ENCODE measurements at places on chromosomes 16 and 17.
A peak's percentile ranks its signal among the peaks of the same experiment; 100 is the strongest.

- no peak for DNase-seq
Measured at GRCh38 chr16:23960081-23960885, 124.5 kb downstream of the PRKCB start.

DNA sequence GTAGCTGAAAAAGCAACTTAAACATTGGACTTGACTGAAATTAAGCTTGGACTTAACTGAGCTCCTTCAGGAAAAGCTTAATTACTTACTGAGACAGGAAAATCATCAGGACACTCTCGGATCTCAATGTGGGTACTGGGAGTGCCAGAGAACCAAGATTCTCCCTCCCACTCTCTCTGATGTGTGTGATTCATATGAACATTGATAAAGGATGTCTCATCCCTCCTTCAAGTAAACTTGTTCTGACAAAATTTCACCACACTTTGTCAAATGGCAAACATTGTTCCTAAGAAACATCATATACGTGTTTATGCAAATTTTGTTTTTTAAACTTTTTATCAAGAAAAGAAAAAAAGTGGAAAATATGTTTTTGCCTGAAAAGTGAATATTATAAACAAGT is 4.1 kb upstream of the SLFN5 start:
- no peak for DNase-seq

- no peak for DNase-seq
Measured at GRCh38 chr17:8857919-8858318, 9.6 kb downstream of the PIK3R6 start.

DNA sequence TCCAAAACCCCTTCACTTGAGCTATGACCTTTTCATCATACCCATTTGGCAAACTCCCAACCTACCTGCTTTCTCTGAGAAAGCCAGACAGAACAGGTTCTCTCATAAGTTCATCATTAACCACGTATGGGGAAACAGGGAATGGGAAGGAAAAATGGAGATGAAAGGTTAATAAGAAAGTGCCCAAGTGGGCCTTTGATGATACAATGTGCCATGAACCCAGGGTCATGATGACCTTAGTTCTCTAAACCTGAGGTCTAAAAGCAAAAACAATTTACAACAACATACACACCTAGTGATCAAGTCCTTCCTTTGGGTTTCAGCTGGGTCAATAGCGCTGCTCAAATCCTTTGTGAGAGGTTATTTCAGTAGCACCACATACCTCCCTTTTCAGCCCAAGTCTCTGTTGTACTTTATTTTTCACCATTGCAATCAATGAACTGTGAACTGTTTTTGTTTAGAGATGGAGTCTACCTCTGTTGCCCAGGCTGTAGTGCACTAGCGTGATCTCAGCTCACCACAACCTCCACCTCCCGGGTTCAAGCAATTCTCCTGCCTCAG is 14.5 kb upstream of the RANGRF start:
- no peak for DNase-seq

- DNase-seq, result no peak
Measured at GRCh38 chr16:67419931-67420330, 3.7 kb upstream of the ZDHHC1 start.

GRCh38 chr16:87186876-87187533 is 130.2 kb downstream of the C16orf95 start:
- DNase-seq, result no peak

DNA sequence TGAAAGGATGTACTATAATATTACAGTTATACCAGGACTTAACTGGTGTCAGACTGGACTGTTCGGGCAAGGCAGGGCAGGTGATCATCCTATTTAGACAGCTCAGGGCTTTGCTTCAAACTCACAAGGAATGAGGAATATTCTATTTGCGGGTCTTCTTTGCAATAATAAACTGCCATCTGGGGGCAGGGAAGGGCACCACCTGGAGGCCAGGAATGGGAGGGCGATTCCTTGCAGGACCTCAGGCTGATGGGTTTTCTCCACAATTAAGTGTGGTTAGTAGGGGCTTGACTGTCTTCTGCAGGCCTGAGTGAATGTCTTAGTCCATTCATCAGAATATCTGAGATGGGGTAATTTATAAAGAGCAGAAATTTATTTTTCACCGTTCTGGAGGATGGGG is 424.1 kb downstream of the CA10 start:
- no peak for DNase-seq

GRCh38 chr16:5668553-5668952 is 571.0 kb upstream of the EEF2KMT start:
- DNase-seq, result peak; percentile 27

GRCh38 chr16:48608871-48609651 is 919 bp downstream of the N4BP1 start:
- DNase-seq, result no peak

GRCh38 chr16:50717494-50717893 is 24.1 kb downstream of the NOD2 start:
- no peak for DNase-seq

GRCh38 chr16:9948933-9949332 is 233.3 kb downstream of the GRIN2A start:
- no peak for DNase-seq

DNA sequence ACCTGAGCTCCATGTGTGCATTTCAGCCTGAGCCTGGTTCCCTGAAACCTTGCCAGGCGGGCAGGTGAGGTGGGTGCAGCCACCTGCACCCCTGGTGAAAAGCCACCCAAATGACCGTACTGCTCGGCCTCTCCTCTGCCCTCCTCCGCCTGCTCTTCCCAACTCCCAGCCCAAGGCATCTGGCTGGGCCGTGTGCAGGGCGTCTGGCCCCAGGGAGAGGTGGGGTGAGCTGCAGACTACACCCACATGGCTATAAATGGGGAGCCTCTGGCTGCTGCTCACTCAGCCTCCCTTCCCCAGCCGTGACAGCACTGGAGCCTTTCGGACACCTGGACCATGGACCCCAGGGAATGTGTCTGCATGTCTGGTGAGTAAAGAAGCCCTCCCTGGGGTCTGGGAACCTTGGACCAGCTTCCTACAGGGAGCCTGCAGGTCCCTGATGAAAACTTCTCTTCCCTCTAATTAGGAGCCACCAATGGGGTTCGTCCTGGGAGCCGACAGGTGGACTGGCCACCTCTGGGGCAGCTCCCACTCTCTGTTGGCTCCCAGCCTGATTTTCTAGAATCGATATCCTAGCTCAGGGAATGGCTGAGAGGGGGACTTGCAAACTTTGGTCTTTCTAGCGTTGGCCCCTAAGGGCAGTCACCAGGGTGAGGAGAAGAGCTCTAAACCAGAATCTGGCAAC is at the start of gene MT4:
Gene MT4, plus strand, starts transcription at position 281 of the 685 bp plus-strand sequence. Its CDS starts 56 bp downstream, at position 337.
- DNase-seq, result no peak

DNA sequence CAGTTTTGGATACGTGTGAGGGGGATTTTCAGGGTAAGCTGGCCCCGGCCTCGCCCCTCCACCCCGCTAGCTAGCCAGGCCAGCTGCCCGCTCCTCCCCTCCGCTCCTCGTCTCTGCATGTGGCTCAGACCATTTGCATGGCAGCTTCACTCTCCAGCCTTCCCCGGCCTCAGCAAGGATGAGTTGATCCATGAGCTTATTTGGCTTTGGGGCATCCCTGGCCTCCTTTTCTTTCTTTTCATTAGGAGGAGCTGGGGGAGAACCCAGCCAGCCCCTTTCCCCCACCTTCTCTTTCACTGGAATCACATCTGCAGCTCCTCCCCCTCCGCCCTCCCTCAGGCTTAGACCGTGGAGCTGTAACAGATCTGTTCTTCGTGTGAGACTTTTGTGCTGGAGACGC is 30.7 kb downstream of the ELAC2 start:
- DNase-seq, result peak; percentile 22

DNA sequence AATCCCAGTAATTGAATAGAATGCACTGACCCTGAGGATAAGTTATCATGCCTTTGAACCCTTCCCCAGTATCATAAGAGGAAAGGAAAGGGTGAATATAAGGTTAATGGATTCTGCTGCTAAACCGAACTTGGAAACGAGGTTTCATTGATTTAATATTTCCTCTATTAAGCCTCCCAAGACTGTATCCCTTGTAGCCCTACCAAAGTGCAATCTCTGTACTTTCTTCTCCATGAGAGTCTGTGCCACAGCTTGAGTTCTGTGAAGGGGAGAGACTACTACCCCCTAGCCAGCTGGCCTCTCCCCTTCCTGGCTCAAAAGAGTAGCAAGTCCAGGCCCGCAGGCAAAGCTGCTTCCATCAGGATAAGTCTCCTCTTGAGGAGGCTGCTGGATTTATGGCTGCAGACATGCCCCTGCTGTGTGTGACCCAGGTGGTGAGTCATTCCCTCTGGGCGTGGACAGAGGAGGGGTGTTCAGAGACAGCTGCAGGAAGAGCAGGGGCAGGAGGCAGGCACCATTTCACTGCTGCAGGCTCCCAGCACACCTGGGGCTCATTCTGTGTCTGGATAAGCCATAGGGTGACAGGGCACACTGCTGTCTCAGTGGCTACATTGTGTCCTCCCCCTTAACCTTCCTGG is 58.4 kb downstream of the TOM1L2 start:
- DNase-seq, result peak; percentile 65

DNA sequence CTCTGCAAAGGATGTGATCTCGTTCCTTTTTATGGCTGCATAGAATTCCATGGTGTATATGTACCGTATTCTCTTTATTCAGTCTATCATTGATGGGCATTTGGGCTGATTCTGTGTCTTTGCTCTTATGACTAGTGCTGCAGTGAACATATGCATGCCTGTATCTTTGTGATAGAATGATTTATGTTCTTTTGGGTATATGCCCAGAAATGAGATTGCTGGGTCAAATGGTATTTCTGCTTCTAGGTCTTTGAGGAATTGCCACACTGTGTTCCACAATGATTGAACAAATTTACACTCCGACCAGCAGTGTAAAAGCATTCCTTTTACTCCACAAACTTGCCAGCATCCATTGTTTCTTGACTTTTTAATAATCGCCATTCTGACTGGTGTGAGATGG is 60.2 kb upstream of the ADORA2B start:
- no peak for DNase-seq

- DNase-seq, result no peak
Measured at GRCh38 chr17:62178579-62178978, 113.5 kb upstream of the MED13 start.

DNA sequence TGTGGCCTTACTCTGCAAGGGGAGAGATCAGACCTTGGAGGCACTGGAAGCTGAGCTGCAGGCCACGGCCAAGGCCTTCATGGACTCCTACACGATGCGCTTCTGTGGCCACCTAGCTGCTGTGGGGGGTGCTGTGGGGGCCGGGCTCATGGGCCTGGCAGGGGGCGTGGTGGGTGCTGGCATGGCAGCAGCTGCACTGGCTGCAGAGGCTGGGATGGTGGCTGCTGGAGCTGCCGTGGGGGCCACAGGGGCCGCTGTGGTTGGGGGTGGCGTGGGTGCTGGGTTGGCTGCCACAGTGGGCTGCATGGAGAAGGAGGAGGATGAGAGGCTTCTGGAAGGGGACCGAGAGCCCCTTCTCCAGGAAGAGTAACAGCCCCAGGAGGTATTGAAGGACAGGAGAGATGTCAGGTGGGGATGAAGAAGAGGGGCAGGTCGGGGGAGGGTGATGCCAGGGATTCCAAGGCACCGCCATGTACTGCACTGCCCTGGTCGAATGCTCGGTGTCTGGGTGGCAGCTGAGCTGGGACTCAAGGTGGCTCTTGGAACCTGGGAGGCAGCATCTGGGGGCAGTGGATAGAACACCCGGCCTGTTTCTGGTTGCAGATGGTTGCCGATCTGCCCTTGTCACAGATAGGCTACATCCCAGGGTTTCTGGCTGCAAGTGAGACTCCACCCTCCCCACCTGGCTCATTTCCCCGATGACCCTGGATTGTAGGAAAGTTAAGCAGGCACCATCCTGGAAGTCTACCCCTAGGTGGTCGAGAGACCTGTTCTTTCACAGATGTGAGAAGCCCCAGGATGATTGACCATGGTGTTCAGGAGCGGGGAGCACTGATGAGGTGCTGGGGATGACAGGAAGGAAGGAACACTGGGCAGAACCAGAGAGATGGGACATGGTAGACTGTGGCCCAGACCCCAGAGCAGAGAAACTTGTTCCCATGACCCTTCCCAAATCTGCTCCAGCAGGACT is 5.1 kb downstream of the RNF112 start:
- no peak for DNase-seq

DNA sequence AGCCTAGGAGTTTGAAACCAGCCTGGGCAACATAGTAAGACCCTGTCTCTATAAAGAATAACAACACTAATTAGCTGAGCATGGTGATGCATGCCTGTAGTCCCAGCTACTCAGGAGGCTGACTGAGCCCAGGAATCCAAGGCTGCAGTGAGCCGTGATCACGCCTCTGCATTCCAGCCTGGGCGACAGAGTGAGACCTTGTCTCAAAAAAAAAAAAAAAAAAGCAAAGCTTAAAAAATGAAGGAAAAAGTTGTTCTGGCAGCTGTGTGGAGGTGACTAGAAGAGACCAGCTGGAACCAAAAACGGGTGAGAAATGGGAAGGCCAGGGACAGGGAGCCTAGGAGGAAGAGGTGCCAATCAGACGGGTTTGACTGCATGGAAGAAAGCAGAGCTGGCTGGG is 4.2 kb downstream of the BCL7C start:
- no peak for DNase-seq

DNA sequence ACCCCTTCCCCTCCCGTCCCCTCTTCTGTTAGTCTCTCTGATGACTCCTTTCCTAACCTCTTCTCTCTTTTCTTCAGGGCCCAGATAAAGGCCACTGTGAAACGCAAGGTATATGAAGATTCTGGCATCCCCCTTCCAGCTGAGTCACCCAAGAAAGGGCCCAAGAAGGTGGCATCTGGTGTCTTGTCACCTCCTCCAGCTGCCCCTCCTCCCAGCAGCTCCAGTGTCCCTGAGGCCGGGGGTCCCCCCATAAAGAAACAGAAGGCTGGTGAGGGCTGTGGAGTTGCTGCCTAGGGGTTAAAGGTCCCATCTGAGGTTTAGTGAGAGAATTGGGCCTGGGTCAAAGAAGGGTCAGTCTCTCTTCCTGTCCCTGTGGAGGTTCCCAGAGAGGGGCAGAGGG is 4.0 kb downstream of the RNASEK start:
- no peak for DNase-seq

GRCh38 chr17:59763861-59764260 is 56.4 kb downstream of the VMP1 start:
- DNase-seq, result no peak

DNA sequence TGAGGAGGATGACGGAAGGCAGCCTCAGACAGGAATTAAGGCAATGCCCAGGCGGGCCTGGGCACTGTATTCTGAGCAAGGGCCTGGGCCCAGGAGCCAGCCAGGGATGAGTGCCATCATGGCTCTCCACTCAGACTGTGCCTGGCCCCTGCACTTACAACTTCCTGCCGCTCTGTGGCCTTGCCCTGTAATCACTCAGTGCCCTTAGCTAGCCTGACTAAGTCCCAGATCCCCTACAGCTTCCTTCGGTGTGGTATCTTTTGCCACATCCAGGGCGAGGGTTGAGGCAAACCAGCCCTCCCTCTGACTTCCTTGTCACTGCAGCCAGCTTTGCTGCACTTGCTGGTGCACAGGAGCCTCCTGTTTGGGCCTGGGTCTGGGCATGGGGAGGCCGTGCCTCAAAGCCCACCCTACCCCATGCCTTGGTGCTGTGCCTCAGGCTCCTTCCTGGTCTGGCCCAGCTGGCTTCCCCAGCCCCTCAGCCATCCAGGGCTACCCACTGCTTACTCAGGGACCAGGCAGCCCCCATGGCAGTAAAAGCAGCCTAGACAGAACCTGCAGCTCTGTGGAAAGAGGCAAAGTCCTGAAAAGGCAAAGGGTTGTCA is 9.3 kb downstream of the SLC46A1 start:
- DNase-seq, result no peak

- no peak for DNase-seq
Measured at GRCh38 chr17:80097844-80098691, 3.3 kb upstream of the GAA start.

Data from NCI-H2227 treated with DMSO at 0.1 percent for 48 hours (cell line).